ENCODE measurements at places on chromosomes 1 and 21.

- DNase-seq, result no peak
Measured at GRCh38 chr21:25887166-25887565, 152.4 kb downstream of the GABPA start.

- no peak for DNase-seq
Measured at GRCh38 chr1:34833711-34834110, 25.8 kb downstream of the SMIM12 start.

DNA sequence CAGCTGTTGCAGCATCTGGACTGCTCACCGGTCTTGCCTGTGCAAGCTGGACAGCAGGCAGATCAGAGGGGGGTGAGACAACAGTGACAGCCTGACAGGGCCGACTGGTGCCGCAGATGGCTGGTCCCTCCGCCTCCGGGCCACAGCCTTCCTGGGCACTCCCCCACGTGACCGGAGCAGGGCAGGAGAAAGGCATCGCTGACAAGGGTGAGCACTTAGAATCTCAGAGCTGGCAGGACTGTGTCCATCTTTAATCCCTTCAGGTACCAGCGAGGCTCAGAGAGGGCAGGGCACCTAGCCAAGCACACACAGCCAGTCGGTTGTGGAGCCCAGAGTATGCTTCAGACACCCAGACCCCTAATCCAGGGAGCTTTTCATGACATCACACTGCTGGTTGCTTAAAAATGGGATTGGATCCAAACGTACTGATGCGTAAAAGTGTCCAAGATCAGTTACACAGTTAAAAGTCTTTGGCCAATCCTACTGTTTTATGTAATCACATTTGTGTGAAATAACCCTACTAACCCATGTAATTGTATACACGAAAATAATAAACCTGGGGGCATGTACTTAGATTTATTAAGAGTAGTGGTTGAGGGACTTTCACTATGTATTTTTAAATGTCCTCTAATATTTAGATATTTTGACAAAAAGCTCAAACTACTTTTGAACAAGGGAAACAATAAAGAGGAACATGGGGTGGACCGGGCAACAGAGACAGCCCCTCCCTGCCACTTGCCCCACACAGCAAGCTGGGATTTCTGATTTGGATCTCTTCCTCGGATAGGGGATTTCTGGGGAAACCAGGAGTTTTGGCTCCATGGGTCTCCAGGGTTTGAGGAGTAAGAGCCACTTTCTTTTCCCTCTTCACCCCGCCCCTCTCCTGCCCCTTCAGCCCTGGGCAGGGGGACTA is 758 bp upstream of the CNTN2 start:
- no peak for DNase-seq

- no peak for DNase-seq
Measured at GRCh38 chr1:70674941-70675685, 264.0 kb downstream of the CTH start.

DNA sequence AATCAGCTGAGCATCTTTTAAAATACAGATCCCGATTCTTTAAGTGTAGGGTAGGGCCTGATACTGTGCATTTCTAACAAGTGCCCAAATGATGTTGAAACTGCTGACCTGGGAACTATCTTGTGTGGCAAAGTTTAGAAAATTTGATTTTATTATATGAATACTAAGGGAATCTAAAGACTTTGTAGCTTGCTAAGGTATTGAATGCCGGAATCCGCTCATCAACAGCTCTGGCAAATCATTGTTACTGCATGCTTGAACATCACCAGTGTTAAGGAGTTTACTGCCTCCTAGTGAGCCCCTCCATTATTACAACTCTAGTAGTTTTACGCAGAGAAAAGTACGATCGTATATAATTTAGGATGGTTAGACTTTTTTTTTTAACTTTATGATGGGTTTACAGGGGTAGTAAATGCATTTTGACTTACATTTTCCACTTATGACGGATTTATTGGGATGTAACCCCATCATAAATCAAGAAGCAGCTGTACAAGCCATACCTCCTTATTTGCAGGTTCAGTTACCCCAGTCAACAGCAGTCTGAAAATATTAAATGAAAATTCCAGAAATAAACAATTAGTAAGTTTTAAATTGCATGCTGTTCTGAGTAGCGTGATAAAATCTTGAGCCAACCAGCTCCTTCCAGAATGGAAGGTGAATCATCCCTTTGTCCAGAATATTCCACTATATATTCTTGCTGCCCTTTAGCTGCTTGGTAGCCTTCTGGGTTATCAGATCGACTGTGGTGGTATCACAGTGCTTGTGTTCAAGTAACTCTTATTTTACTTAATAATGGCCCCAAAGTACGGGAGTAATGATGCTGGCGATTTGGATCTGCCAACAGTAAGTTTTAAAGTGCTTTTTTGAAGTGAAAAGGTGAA is 892 bp downstream of the TYW3 start:
- peak; percentile 87 for DNase-seq

GRCh38 chr1:160376525-160377131 is 9.8 kb downstream of the NHLH1 start:
- peak; percentile 80 for DNase-seq

- DNase-seq, result peak; percentile 79
Measured at GRCh38 chr1:18948048-18948912, 8.2 kb downstream of the IFFO2 start.

GRCh38 chr1:43521756-43522155 is 8.9 kb upstream of the PTPRF start:
- no peak for DNase-seq

- DNase-seq, result no peak
Measured at GRCh38 chr1:173042806-173043205, 7.9 kb downstream of the TNFSF18 start.

- DNase-seq, result no peak
Measured at GRCh38 chr1:178120088-178120487, 26.2 kb downstream of the RASAL2 start.

GRCh38 chr1:168842916-168843315 is 113.9 kb upstream of the DPT start:
- no peak for DNase-seq

DNA sequence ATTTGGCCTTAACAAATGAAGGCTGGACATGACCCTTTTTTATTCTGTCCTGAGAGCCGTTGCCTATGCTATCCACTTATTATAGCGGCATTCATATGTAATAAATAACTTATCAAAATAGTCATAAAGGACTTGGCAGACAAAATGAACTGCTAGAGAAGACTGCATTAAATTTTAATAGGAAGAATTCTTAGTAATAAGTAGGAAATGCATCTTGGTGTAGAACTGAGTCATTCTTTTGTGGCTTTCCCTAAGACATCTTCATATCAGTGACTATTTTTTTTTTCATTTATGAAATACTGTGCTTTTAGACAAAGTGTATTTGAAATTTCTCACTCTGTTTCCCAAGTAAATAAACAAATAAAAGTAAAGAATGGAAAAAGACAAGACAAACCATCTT is 45.6 kb downstream of the PBX1 start:
- no peak for DNase-seq

- no peak for DNase-seq
Measured at GRCh38 chr1:51578383-51579109, 38.3 kb upstream of the OSBPL9 start.

- peak; percentile 64 for DNase-seq
Measured at GRCh38 chr1:27152004-27152828, 2.7 kb downstream of the SLC9A1 start.

DNA sequence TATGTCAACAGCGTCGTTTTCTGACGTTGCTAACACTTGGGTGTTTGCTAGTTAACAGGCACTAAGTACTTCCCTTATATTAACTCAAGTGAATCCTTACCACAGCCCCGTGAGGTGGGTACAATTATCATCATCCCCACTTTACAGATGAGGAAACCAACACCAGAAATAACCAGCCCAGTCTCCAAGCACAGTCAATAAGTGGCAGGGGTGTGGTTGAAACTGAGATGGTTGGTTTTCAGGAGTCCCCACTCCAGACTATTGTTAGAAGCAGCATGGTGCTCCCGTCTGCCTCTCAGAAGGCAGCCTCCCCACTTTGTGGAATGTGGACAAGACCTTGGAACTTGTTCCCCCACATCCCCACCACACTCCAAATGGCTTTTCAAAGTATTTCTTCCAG is 45.7 kb upstream of the ACOT11 start:
- DNase-seq, result no peak

DNA sequence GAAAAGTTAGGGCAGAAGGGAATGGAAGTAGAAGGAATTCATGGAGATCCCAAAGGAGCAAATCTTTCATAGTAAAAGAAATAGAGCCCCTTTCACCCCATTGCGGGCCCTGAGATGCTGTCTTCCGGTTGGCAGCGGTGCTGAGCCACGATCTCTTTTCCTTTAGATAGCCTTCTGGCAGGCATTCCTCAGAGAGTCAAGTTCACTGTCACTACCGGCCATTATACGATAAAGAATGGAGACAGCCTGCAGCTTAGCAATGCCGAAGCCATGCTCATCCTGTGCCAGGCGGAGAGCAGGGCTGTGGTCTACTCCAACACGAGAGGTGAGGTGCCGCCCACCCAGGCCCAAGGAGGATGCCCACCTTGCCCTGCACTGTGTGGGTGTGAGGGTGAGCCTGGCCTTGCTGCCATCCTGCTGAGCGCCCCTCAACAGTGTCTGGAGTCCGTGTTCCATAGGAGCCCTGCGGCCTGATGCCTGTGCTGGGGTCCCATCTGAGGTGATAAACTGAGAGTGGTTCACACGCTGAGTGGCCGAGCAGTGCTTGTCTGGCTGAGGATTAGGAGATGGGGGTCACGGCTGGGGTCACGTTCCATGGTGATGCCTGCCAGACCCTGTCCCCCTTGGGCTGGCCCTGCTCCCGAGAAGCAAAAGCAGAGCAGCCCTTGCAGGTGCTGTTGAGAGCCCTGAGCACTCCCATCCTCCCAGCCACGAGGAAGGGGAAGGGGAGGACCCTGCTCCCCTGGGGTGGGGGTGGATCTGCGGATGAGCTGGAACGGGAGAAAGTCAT is 20.4 kb upstream of the PWP2 start:
- DNase-seq, result peak; percentile 54

- peak; percentile 93 for DNase-seq
Measured at GRCh38 chr1:15249081-15249480, 2.1 kb downstream of the FHAD1 start.

DNA sequence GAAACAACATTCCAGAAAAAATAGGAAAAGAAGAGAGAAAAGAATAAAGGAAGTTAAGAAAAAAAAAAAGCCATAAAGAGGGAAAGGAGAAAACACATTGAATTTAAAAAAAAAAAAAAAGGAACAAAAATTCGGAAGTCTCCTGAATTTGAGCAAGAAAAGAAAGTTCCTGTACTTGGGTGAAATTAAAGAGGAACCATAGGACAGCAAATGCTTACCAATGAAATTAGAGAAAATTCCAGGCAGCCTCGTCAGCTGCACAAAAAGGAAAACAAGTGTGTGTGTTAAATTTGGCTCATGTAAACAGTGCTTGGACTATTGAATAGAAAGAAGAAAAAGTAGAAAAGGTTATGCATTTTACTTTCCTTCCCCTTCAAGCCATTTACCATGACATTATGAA is 4.9 kb downstream of the IL12RB2 start:
- no peak for DNase-seq

DNA sequence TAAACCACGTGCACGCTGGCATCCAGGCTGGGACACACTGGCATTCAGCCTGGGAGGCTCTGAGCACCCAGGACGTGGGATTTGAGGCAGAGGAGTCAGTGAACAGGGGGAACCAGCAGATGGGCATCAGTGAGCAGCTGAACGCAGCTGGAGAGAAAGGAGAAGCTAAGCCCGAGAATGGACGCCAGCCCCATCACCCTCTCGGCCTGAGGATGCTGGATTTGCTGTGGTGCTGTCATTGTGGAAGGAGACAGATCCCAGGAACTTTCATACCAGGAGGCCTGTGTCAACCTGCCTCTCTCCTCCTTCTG is 132.8 kb downstream of the PGBD5 start:
- DNase-seq, result no peak

DNA sequence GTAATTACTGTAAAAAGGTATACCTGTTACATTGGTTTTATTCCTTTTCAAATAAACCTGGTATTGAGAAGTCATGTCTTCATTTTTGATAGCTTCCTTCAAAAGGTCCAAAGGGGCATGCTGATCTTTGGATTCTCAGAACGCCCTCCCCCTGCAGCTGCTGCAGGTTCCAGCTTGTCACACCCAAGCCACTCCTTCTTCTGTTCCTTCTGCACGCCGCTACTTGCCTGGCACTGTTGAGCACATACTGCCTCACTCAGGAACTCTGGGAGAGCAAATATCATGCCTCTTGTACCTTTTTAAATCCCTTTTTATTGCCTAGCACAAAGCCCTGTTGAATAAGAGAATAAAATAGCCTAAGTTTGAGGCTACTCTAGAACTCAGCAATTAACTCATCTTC is 136.9 kb downstream of the BARHL2 start:
- DNase-seq, result no peak

DNA sequence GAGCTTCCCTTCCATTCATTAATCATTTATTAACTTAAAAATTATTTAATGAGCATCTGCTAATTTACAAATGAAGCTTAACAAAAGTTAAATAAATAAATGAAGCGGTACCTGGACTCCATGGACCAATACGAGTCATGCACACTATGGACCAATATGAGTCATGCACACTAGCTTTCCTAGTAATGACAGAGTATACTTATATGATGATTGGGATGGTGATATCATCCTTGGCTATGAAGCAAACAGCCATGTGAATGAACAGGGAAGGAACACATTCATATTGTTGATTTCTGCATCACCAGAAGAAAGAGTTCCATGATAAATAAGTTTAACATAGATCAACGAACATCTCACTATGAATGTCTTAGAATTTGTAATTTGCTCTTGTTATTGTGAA is 109.9 kb downstream of the SPAG17 start:
- no peak for DNase-seq

GRCh38 chr1:25867210-25867991 is 8.1 kb downstream of the PAQR7 start:
- DNase-seq, result no peak

DNA sequence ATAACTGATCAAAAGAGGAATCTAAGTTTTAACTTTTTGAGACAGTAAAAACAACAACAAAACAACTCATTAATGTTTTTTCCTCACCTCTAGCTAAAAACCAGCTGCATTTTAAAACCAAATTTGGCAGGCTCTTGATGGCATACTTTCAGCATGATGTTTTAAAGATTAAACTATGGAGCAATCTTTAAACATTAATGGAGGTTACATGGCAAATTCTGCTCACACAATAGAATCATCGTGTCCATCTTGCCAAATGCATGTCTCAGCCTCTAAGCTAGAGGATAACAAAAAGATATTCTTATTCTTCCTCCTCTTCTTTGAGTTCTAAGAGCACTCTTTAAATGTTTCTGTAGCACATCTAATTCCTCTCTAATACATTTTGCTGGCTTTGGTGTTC is 579.8 kb upstream of the PKN2 start:
- no peak for DNase-seq

- no peak for DNase-seq
Measured at GRCh38 chr1:54173681-54174080, 20.9 kb upstream of the CDCP2 start.

GRCh38 chr1:218565377-218565776 is 220.2 kb downstream of the TGFB2 start:
- no peak for DNase-seq

GRCh38 chr1:177978530-177978929 is 8.7 kb upstream of the SEC16B start:
- DNase-seq, result no peak

All from activated CD4-positive, alpha-beta T cell treated with anti-CD3 and anti-CD28 coated beads, Interleukin-2, amount 10 ng/mL, durations not matched to agents 24 days and 14 days (primary cell).